ENCODE measurements at places on chromosomes 4 and X.

- no peak for DNase-seq
Measured at GRCh38 chrX:34877436-34877835, 65.2 kb upstream of the FAM47B start.

DNA sequence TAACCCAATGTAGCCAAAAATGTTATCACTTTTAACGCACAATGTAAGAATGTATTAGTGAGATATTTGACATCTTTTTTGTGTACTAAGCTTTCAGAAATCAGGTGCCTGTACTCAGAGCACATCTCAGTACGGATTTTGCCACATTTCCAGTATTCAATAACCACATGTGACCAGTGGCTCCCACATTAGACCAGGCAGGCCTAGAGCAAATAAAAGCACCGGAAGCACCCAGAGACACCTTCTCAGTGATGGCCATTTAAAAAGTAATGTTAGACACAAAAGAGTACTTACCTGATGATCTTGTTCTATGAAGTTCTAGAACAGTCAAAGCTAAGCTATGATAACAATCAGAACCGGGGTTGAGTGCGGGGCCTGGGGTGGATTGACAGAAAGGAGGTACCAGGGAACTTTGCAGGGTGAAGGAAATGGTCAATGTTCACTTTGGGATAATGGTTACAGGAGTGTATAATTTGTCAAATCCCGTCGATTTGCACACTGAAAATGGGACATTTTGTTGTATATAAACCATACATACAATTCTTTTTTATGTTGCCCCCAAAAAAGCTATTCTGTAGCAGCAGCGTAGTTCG is 1.2 kb downstream of the CTPS2 start:
- DNase-seq, result peak; percentile 27

- peak; percentile 61 for DNase-seq
Measured at GRCh38 chrX:47662144-47662657, 3.2 kb upstream of the UXT start.

- no peak for DNase-seq
Measured at GRCh38 chr4:177855507-177856197, 413.4 kb upstream of the AGA start.

DNA sequence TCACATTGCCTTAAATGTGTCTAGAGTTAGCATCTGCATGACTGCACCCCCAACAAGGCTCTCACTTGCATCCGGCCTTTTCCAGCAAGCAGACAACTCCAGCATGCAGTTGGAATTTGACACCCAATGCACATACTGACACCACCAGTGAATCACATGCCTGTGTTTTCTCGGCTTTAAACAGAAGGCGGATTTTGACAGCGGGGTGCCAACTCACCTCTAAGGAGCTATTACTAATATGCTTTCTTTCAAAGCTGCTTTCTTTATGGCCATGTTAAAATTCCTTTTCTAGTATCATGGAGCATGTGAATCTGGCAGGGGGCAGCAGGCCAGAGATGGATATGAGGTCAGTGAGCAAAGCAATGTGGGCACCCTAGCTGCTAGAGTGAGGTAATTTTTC is 78.0 kb upstream of the CLNK start:
- DNase-seq, result no peak

- no peak for DNase-seq
Measured at GRCh38 chr4:79445371-79445781, 37.3 kb upstream of the GK2 start.

DNA sequence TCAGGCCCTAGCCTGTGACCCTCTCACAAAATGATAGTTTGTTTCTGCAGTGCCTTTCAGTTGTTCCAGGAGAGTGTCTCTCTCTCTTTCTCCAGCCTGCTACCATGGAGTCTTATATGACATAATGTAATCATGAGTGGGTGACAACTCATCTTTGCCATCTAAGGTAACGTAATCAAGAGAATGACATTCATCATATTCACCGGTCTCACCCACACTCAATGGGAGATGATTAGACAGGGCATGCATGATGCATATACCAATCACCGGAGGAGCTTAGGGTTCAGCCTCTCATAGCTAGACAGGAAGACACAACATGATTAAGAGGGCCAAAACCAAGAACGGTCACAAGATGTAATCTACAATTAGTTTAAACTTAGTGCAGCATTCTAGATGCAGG is 97.1 kb upstream of the FAM9B start:
- DNase-seq, result no peak

DNA sequence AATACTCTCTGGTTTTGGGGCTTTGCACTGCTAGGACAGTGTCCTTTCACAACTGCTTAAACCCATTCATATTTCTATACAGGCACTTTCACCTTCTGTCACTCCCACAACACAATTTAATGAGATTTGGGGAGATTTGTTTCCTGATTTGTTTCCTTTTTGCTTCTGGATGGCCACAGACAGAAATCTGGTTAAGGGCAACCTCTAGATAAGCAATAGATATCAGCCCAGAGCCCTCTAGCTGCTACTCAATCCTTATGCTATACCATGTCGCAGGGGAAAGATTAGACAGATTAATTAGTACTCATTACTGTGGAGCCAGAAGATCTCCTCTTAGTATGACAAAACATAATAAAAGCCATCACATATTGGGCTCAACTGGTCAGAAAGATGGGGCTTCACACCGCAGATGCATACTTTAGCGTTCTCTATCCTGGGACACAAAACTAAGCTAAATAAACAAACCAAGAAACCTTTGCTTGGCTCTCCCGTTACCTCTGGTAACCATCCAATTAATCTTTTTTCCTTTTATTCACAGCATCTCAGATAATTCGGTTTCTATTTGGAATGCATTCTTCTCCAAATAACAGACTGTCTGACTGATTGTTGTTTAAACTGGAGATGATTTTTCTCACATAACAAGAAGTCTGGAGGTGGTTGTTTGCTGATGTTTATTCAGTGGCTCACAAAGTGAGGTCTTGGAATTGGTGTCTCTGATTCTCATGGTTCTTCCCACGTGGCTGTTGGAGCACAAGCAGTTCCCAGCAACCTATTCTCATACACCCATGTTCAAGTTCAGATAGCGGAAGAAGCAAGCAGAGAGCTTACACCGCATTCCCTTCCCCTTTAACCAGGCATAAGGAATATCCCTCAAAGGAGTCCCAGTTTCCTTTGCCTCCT is 41.0 kb upstream of the ZNF330 start:
- DNase-seq, result no peak

- DNase-seq, result peak; percentile 88
Measured at GRCh38 chr4:2220016-2220630, 21.8 kb downstream of the HAUS3 start.

DNA sequence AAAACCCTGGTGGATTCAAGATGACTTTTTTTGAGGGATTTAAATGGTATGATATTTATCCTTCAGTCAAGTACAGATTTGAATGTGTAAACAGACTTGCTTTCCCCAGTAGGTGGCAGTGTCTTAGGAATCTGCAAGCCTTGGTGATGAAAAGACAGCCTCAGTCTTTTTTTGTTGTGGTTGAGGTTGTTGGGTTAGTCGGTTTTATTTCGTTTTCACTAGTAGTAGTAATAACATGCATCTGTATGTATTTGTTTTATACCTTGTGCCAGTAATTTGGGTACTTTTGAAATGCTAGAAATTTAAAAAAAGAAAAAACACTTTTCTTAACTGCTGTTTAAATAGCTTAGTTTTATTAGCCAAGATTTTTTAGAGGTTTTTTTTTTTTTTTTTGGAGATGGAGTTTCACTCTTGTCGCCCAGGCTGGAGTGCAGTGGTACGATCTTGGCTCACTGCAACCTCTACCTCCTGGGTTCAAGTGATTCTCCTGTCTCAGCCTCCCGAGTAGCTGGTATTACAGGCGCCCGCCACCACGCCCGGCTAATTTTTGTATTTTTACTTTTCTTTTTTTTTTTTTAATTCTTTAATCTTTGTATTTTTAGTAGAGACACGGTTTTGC is 39.2 kb downstream of the COPS4 start:
- peak; percentile 88 for DNase-seq

DNA sequence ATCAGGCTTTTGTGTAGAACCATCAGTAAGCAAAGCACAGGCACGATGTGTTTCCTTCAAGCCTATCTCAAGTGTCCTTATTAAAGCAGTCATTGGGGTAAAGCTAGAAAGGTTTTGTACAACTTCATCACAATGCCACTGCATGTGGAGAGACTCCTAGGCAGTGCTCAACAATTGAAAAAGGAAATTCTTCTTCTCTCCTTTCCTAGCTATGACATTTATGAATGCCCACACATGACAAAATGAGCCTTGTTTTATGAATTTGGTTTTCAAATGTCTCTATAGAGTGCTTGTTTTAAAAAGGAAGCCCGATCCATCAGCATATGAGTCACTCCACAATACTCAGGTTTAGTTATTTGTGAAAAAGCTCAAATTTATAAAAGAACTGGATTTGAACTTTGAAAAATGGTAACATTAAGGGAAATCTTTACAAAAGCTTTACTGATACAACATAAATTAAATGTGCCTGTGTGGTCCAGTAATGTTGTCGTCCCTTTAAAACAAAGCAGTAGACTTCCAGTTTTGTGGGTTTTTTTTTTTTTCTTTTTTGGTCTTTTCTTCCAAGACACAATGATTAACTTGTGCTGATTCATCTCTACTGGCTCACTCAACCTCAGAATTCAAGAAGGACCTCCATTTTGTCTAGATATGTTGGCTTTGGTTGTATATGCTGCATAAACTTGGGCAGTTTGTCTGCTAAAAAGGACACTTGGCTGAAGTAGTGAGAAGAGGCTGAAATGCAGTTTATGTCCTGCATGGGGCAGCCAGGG is 273.8 kb downstream of the GASK1B start:
- no peak for DNase-seq

DNA sequence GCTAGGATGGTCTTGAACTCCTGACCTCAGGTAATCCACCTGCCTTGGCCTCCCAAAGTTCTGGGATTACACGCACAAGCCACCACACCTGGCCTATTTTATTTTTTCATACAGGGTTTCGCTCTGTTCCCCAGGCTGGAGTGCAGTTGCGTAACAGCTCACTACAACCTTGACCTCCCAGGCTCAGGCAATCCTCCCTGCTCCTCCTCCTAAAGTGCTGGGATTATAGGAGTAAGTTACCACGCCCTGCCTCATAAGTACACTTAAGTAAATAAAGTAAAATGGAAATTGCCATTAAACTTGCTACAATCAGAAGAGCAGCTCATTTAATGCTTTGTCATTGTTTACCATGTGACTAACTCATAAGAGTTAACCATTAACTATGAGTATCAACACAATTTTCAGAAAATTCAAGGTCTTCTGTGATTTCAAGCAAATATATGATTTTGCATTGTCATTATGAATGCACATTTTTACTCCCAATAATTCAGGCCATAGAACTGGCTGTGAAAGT is 12.3 kb downstream of the UGDH start:
- DNase-seq, result no peak

DNA sequence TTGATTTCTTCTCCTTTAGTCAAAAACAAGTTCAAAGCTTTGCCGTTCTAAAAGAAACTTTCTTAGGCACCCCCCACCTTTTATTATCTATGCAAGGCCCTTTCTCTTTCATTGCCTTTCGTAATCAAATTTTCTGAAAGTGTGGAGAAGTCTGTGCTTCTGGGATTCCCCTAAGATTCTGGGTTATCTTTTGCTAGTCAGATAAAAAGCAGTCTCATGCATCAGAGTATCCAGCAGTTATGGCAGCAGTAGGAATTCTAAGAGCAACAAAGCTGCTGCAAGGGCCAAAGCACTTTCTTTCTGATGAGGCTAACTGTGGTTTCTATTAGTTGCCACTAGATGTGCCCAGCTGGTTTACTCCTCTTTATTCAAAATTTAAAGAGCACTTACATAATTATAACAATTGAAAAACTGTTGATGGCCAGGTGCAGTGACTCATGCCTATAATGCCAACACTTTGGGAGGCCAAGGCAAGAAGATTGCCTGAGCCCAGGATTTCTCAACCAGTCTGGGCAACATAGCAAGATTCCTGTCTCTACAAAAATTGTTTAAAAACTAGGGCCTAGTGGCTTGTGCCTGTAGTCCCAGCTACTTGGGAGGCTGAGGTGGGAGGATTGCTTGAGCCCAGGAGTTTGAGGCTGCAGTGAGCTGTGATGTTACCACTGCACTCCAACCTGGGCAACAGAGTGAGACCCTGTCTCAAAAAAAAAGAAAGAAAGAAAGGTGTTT is 296.2 kb downstream of the PAPSS1 start:
- no peak for DNase-seq

DNA sequence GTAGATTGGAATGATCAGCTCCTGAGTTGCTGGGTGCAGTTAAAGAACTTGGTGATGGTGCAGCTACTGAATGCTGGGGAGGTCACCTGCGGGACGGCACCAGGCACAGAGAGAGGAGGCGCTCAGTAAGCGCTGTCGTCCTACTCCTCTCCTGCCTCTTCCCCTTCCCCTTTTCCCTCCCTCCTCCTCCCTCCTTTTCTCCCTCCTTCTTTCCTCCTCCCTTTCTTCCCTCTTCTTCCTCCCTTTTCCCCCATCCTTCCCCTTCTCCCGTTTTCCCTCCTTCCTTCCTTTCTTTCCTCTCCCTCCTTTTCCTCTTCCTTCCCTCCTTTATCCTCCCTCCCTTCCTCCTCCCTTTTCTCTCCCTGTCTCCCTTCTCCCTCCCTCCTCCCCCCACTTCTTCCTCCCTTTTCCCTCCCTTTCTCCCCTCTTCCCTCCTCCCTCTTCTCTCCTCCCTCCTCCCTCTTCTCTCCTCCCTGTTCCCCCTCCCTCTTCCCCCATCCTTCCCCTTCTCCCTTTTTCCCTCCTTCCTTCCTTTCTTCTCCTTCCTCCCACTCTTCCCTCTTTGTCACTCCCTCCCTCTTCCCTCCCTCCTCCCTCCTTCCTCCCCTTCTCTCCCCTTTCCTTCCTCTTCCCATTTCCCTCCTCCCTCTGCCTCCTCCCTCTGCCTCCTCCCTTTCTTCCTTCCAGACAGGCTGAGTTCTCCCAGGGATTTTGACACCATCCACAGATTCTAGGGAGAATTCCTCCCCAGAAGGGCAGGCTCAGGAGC is 87.9 kb upstream of the PSAPL1 start:
- no peak for DNase-seq

DNA sequence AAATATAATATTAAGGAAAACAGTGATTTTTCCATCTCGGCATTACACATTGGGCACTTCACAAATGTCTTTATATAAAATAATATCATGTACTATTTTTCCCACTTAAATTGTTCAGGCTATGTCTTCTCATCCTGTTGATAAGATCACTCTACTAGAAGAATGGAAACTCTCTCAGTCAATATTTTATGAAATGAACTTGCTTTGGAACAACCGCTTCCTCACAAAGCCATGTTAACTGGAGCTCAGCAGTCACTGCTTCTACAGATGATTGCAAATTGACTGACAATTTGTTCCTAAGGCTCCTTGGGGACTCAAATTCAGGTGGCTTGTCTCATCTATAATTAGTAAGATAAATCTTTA is 127.5 kb upstream of the CBR4 start:
- DNase-seq, result no peak

DNA sequence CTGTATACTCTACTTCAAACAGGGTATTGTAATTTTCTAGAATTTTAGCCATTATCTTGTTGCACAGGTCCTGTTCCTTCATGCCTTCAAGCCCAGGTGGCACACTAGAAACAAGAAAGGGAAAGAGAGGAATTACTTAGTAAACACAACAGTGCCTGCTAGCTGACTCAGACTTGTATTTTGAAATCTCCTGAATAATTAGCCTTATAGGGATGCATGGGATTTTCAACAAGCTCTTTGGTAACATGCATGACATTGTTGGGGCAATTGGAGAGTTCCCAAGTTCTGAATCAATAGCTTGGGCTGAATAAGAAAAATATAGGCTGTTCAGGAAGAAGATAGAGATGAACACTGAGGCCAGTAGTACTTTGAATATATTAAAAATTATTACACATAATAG is 118.8 kb downstream of the FAM13A start:
- no peak for DNase-seq

- no peak for DNase-seq
Measured at GRCh38 chr4:88820698-88821415, 123.2 kb upstream of the NAP1L5 start.

Measured in hematopoietic multipotent progenitor cell treated with erythropoietin and hydrocortisone succinate and interleukin-3 and kit ligand, for 6 days (in vitro differentiated cells).